ENCODE measurements at places on chromosomes 1 and 21.
A peak's percentile ranks its signal among the peaks of the same experiment; 100 is the strongest.

DNA sequence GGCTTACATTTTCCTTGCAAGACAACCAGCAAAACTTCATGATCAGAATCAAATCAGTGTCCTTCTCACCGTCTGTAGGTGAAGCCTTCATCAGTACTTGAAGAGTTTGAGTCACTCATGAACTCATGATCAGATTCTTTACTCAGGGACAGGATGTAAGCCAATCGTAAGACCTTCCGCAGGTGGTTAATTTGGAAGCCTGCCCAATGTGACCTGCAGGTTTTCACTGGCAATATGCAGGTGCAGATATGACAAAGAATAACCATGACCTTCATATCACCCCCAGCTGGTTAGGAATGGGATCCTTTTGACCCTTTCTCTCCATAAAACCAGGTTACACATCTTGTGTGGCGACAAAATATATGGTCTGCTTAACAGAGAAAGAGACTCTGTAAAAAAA lies 2.4 kb upstream of the PRAMEF20 start:
- H3K27me3 ChIP-seq: no peaks in the 10 kb centered on the region
- H3K4me3 ChIP-seq: no peak overlapping the region
- no peak overlapping the region for H3K27ac ChIP-seq

DNA sequence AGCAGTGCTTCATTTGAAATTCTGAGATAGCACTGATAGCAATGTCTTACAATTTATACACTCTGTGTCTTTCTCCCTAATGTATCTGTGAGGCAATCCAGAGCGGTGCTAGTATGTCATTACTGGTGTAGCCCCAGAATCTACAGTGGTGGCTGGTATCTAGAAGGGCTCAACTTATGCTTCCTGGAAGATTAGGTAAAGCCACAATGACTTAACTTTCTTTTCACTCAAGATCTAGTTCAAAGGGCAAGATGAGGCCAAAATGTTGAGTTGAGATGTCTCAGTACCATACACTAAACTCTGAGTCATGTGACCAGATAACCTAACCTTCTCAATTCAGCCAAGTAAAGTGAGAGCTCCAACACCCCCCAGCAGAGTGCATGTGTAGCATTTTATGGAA lies 77.5 kb downstream of the PAPPA2 start:
- H3K36me3 ChIP-seq: no peaks in the 10 kb centered on the region
- no peak for DNase-seq

DNA sequence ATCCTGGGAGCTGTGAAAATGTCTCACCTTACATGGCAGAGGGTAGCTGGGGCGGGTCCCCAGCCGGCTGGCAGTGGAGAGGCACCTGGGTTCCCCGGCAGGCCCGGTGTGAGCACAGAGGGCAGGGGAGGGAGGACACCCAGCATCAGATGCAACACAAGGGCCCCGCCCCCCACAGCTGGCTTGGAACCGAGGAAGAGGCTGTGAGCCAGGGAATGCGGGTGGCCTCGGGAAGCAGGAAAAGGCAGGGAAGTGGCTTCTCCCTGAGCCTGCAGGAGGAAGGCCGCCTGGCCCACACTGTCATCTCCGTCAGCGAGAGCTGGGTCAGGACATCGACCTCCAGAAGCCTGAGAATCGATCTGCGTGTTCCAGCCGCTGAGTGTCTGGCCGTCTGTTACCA lies 87.3 kb downstream of the SIK1 start:
- no peaks in the 10 kb centered on the region for H3K36me3 ChIP-seq
- H3K27ac ChIP-seq: no peak overlapping the region
- H3K4me1 ChIP-seq: peaks cover 38% of the 10 kb centered on the region
- no peaks in the 10 kb centered on the region for H3K27me3 ChIP-seq
- no peak overlapping the region for H3K4me3 ChIP-seq

GRCh38 chr1:236083650-236084385 lies 18.9 kb upstream of the NID1 start:
- H3K4me3 ChIP-seq: peak overlapping the region; percentile 5
- no peaks in the 10 kb centered on the region for H3K36me3 ChIP-seq
- no peaks in the 10 kb centered on the region for H3K27me3 ChIP-seq
- peaks cover 11% of the 10 kb centered on the region for H3K4me1 ChIP-seq

DNA sequence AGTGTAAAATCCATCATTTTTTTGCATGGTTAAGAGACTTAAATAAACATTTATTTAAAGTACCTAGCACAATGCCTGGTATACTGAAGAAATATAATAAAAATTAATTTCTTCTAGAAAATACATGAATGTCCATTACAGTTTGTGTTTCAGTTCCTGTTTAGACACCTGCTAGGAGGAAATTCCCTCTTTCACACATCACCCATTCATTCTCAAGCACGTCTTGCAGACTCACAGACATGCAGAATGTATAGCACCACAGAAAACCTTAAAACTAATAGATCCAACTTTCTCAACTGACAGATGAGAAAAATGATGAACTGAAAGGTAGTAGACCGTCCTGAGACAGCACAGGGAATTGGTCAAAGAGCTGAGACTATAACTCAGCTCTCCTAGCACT lies 172.2 kb upstream of the C8B start:
- H3K27me3 ChIP-seq: peaks cover 28% of the 10 kb centered on the region
- H3K27ac ChIP-seq: no peak overlapping the region
- no peak for DNase-seq
- H3K4me1 ChIP-seq: peaks cover 4% of the 10 kb centered on the region
- H3K36me3 ChIP-seq: no peaks in the 10 kb centered on the region

Measured in mesothelial cell of epicardium (in vitro differentiated cells).